Left renal cortex interstitium (tissue), 4 donors: ENCODE measurements at places on chromosomes 16 and 17.

- no peak for DNase-seq
These were observed 604.0 kb downstream of the HS3ST4 start for GRCh38 chr16:26295625-26296304.

DNA sequence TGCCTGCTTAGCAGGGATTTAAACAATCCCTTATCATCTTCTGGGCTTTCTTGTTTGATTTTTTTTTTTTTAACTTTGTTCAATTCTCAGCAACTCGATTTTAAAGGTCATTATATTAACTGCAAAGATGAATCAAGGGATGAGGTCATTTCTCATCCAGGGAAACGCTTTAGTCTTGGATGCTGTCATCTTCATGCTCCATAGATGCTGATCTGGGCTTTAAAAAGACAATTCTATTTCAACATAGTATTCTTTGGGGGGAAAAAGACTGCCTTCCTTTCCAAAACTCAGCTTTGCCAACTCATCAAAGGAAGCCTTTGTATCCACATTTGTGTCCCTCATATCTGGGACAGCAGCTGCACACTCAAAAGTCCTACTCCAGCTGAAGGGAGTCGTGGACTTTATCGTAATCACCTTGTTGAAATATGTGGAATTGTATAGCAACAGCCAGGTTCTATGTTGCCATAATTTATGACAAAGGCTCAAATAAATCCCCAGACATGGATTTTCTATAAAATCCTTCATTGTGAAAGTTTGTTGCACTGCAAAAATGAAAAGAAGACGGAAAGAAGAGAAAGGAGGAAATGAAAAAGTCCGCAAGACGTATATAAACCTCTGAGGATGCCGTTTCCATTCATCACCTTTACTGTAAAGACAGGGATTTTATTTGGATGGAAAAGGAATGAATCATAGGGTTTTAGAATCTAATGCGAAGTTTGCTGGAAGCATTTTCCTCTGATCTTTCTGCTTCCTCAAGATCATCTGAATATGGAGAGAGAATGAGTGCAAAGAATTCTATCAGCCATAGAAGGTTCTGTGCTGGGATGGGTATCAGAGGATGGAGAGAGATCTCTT is 48.6 kb upstream of the XYLT1 start:
- DNase-seq = no peak

GRCh38 chr16:48680881-48681280 is 70.9 kb upstream of the N4BP1 start:
- DNase-seq = no peak

DNA sequence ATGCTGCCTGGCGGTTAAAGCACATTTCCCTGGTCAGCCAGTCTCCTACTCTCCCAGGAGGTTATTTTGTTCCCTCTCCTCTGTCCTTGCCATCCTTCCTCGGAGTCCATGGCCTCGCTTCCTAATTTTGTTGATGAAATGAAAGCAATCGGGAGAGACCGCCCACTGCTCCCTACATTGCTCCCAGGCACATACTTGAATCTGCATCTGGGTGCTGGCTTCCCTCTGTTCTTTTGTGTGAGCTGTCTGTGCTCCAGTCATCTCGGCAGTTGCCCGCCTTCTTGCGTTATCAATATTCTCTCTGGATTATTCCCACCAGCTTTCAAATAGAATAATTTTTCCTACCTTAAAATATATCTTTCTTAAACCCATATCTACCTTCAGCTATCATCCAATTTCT is 11.1 kb downstream of the KRT23 start:
- no peak for DNase-seq

DNA sequence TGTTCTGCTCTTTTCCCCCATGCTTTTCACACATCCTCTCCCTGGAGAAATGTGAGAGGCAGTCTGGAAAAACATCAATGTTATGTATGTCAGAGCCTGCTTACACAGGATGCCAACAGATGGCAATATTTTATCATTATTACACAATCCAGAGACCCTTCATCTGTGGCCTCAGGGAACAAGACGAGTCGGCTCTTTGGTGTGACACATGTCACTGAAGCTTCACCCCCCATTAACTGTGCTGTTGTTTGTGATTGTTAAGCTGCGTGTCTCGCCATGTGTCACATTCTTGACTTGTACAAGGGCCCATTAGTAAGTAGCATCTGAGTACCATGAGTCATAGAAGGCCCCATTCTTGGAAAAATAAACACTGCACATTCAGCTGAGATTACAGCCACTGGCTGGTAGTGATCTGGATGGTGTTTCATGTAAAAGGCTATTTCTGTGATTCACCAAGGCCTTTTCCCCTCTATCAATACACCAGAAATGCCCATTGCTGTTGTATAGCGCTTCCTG is 682.1 kb upstream of the SOX9 start:
- peak; percentile 10 for DNase-seq

DNA sequence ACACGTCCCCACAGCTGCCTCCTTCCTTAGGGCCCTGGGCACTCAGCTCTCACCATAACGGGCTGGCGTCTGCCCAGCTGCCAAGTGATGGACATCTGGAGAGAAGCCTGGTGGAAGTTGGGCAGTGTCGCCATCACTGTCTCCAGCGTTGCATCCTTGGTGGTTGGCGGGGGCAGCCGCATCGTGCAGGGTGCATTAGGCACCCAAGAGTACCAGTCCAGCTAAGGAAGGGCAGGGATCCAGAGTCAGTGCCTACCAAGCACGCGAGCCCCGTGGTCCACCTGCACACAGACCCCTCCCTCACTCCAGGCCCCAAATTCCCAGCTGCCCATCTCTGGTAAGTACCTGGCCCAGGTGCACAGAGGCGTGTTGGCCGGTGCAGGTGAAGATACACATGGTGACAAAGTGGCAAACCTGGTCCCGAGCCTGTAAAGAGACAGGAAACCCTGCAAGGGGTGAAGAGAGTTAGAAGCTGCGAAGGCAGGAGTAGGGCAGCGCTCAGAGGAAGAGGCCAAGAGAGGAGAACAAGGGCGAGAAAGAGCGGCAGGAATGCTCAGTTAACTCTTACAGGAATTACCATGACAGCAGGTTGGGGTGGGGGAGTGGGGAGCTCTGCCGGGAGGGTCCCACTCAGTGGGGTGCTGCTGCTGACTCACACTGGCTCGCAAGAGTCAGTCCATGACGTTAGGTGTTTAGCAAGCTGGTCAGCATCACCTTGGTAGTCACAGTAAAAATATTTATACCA is 9.5 kb downstream of the ALOX15 start:
- no peak for DNase-seq

GRCh38 chr17:73021771-73022170 is 70.7 kb downstream of the SLC39A11 start:
- no peak for DNase-seq

GRCh38 chr17:77734371-77735080 is 224.0 kb upstream of the TNRC6C start:
- peak; percentile 34 for DNase-seq

GRCh38 chr16:49842972-49843371 is 12.9 kb downstream of the ZNF423 start:
- DNase-seq = no peak

DNA sequence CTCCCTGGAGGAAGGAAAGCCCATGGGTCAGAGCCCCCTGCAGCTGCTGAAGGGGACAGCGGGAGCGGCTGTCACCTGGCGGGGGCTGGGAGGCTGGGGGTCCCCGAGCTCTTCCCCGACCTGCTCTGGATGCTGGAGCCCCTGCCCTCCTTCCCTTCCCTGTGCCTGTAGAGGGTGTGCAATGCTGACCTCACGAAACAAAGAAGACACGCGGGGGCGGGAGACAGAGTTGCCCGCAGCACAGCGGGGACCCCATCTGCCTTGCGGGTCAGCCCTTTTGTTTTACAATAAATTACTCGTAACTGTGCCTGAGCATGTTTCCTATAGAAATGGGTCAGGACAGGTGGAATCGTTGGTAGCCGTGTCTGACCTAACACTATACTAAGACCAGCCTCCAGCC is 6.3 kb downstream of the SECTM1 start:
- DNase-seq = no peak

GRCh38 chr17:2724784-2725164 is 13.2 kb upstream of the CLUH start:
- DNase-seq = no peak

DNA sequence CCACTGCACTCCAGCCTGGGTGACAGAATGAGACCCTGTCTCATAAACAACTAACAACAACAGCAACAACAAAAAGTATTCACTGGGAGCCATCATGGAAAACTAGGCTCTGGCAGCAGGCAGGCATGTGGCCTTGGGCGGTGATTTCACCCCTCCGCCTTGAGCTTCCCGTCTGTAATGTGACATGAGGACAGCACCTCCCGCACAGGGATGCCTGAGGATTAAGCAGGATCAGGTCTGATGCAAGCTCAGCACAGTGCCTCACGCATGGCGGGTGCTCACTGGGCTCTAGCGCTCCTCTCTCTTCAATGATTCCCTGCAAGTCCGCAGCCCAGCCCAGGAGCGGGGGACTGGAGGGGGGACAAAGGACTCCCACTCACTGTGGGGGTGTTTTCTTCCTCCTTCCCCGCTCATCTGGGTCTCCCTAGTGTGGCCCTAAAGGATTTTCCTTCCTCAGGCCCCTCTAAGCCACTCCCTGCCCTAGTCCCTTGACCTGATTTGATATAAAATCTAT is 2.8 kb downstream of the PLCD3 start:
- DNase-seq = no peak

DNA sequence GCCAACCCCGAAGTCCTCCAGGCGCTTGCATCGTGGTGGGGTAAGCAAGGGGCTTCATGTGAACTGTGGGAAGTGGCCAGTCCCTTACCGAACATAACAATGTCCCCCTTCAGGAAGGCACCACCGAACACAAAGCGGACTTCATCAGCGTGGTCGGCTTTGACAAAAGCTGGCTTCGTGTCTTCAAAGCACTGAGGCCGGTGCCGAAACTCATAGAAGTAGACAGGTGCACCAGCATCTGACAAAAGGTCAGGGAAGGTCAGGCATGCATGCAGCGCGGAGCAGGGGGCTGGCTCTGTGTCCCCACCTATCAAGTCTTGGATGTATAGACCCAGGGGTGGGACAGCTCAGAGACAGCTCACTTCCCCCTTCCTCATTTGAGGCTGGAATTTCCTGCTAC is 16.6 kb upstream of the CES1 start:
- no peak for DNase-seq

DNA sequence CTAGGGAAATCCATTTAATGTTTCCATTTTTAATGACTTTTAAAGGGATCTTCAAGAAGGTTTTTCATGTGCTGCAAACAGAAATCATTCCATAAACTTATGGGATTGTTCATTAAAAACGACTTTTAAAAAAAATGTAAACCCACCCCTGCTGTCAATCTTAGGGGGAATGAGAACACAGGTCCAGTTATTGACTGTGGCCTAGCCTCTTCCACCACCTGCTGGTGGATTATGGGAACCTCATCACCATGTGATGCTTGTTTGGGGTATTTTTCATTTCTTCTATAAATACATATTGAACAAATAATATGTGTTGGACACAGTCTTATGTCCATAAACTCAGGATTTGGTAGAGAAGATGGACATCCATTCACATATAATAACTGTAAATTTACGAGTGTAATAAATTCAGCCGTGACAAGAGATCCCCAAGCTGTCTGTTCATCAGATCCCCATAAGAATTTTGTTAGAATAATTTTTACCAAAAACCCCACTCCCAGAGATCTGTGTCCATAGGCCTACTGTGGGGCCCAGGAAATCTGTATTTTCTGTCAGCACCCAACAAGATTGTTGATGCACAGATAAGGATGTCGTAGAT is 42.0 kb upstream of the TMC5 start:
- peak; percentile 13 for DNase-seq

DNA sequence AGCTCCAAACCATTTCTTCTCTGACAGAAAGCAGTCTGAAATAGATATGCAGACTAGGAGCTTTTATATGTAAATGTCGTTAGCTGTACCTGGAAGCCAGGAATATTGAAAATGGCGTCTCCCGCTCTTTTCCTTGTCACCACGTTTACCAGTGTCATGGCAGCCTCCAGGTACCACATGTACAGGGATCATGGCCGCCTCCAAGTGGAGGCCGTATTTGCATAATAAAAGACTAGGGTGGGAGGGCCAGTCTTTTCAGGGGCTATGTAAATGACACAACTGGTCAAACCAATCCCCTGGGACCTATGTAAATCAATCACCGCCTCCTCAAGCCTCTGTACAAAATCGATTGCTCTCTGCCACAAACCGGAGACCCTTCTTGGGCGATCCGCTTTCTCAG is 54.3 kb downstream of the MYOCD start:
- no peak for DNase-seq

DNA sequence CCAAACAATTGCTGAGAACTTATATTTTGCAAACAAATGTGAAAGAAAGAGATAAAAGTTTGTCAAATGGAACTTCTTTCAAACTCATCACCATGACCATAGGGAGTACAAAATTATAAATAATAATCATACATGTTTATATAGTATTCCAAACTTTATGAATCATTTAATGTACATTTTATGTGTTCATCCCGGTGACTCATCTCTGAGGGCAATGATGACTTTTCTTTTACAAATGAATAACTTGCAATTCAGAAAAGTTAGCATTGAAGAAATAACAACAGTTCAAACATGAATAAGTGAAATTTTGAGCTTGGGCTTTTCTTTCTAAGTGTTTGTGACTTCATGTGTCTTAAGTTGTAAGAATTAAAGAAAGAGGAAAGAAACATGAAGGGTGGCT is 66.3 kb upstream of the CDH8 start:
- no peak for DNase-seq

- DNase-seq = no peak
These were observed 41.7 kb upstream of the IL34 start for GRCh38 chr16:70604407-70605282.

GRCh38 chr17:41800601-41801373 is 11.0 kb downstream of the P3H4 start:
- no peak for DNase-seq

DNA sequence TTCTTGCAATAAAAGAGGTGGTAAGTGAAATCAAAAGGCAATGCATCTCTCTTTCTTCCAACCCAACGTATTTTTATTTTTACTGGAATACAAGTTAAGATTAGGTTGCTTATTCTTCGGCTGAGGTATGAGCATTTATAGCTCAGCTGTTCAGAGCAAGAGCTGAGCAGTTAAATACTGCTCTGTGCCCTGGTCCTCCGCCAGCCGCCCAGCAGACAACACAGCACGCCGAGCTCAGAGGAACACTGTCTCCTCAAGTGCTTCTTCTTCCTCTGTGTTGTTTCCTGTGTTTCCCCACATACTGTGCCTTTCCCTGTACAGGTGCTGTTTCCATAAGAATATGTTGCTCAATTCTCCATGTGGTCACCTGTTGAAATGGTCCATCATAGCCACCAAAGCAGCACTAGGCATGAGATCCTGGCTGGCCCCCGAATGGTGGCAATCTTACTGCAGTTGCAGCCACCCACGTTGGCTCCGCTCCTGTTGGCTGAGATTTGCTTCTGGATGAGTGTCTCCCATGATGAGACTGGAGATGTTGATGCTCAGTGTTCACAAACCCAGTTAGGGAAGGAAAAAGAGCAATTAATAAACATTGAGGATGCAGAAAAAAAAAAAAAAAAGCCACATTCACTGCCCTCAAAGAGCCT is 515.3 kb downstream of the GRIN2A start:
- no peak for DNase-seq
